ENCODE measurements at places on chromosomes 11 and 22.

DNA sequence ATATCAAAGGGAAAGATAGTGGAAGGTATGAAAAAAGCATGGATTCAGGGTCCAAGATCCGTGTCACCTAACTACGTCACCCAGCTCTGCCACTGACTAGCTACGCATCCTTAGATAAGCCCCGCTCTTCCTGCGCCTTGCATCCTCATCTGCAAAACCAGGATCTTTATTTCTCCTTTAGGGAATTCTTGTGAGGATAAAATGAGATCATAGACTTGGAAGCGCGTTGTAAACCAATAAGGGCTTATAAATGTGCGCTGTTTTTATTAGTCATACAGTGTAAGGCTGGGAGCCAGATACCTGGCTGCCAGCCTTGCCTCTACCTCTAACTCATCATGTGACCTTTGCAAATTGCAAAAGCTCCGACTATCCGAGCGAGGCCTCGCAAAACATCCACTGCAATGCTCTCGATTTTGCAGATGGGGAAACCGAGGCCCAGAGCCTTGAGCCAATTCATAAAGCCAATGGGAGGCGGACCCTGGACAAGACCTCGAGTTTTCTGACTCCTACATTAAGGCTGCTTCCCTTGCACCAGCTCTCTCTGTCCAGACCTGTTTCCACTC is 753 bp downstream of the PRPF19 start:
- no peak for DNase-seq

GRCh38 chr11:88175569-88176075 is 379 bp upstream of the RAB38 start:
- DNase-seq, result no peak

DNA sequence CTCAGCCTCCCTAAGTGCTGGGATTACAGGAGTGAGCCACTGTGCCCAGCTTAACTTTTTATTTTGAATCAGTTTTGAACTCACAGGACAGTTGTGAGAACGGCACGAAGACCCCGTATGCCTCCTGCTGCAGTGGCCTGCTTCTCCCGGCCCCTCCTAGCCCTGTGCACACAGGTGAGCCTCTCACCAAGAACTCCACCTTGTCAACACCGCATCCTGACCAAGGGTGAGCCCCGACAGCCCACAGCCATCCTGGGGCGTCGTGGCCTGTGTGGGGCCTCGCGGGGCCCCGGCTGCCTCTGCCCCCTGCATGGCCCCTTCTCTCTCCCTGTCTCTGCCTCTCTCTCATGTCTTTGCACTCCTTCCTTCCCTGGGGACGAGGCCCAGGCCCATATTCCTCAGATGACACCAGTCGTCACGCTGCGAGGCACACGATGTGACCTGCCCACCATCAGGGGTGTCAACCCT is 38.8 kb downstream of the GNB1L start:
- DNase-seq, result no peak

- no peak for DNase-seq
Measured at GRCh38 chr11:104844451-104844850, 53.8 kb downstream of the CASP12 start.

GRCh38 chr11:111851636-111852035 is 19.7 kb downstream of the ALG9 start:
- no peak for DNase-seq

DNA sequence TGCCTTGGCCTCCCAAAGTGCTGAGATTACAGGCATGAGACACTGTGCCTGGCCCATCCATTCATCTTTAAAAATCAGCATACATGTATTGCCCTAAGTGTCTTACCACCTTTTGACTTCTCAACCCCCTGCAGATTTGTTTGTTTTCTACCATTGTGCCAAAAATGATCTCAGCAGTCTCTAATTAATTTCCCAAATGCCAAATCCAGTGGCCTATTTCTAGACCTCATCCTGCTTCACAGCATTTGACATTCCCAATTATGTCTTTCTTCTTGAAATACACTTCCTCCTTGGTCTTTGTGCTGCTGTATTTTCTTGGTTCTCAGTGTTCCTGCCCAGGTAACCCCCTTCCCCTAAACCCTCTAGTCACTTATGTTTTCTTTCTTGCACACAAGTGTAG is 46.0 kb upstream of the GRAMD1B start:
- DNase-seq, result no peak

- no peak for DNase-seq
Measured at GRCh38 chr22:46845296-46846149, 83.1 kb downstream of the TBC1D22A start.

- no peak for DNase-seq
Measured at GRCh38 chr22:23906641-23907040, 12.5 kb downstream of the MIF start.

- DNase-seq, result no peak
Measured at GRCh38 chr11:46711303-46711702, 7.7 kb upstream of the F2 start.

GRCh38 chr11:33753304-33753967 is 17.2 kb upstream of the CD59 start:
- DNase-seq, result no peak

DNA sequence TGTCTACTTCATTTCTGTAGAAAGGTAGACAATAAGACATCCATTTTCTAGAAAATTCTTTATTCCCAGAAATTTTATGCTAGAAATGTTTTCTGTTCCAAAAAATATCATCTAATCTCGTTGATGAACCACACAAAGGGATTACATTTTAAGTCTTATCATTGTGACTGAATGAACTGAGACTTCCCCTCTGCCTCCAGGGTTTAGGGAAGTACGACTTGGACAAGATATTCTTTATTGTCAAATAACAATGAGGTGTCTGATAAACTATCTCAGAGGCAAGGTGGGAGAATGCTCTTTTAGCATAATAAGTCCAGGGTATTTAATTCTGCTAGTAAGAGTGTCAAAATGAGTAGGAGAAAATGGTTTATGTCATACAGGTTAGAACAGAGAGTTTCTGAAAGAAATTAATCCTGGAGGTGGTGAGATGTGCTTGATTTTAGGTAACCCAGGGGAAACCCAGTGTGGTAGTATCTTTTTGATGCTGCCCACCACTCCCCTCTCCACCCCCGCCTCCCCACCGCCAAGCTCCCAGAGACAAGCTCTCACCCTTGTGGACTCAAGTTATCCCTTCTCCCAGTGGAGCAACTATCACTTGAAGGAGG is 100.6 kb downstream of the CD44 start:
- no peak for DNase-seq

DNA sequence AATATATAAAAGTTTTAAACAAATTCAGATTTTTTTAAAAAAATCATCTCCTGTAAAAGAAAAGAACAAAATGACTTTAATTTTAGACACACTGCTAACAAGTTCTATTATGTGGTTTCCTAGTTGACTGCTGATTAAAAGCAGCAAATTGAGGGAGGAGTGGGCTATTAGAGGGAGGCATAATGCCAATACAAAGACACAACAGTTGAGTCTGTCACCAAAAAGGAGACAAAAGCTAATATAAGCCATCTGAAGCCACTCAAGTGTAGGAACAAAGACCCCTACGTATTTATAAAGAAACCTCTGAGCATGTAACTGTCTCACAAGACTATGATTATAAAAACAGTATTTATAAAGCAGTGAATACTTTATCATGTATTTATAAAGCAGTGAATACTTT is 28.6 kb downstream of the TMEM123 start:
- DNase-seq, result no peak

GRCh38 chr11:14181121-14181520 is 177.9 kb downstream of the RRAS2 start:
- DNase-seq, result no peak

DNA sequence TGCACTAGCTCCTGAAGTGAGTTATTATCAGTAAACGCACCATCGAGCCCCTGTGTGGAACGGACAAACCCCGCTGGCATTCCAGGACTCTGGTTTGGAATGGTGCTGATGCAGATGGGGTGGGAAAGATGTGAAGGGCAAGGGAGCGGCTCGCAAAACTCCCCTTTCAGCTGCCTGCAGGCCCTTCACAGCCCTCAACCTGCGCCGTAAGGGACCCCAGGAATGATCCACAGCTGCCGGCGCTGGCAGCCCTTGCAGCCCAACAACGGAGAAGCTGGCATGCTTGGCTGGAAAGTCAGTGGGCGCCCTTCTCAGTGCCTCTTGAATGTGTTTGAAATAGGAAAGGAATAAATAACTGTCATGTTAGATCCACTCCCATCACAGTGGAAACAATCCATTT is 1445.5 kb downstream of the BRD1 start:
- no peak for DNase-seq

DNA sequence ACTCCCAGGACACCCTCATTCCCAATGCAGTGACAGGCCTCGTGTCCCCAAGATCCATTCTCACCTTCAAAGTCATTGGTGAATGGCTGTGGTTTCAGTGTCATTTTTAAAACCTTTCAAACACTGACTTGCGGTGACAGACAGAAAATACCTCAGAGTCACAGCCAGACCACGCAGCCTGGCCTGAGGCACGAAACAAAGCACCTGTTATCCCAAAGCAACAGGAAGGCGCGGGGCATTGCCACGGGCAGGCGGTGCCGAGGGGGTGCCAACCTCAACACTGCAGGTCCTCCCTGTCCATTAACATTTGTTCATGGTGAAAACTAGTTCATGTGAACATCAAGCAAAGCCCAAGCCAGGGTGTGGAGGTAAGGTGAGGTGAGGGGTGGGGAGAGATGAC is 38.2 kb downstream of the RPUSD4 start:
- DNase-seq, result no peak

- DNase-seq, result peak; percentile 78
Measured at GRCh38 chr22:46070803-46071450, 79.4 kb upstream of the PPARA start.

DNA sequence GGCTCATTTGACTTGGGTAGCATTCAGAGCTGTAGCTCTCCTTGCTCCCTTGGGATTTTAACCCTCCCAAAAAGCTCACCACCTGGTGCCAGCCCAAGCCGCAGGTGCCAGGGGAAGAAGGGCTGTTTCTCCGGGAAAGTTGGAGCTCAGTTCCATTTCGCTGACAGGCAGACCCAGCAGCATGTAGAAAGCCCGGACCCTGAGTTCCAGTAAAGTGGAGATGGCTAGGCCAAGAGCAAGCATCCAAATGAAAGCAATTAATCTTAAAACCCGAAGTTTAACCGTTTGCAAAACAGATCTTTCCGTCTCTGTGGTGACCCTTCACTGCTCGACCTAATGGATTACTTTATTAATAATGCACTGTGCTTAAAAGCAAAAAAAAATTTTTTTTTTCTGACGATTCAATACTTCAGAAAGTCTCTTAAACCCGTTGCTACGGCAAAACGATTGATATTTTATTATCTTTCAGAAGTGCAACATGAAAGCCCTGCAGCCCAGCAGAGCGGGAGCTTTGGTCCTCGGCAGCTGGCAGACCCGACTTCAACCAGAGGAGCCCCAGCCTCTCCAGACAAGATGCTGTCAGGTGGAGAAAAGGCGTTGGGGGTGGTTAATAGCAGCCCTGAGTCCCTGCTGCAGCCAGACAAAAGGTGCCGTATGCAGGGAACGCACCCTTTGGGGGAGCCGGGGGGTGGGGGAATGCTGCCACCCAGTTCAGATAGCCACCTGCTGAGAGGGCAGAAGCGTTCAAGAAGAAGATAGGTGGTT is 3.3 kb downstream of the LMO1 start:
- DNase-seq, result no peak

DNA sequence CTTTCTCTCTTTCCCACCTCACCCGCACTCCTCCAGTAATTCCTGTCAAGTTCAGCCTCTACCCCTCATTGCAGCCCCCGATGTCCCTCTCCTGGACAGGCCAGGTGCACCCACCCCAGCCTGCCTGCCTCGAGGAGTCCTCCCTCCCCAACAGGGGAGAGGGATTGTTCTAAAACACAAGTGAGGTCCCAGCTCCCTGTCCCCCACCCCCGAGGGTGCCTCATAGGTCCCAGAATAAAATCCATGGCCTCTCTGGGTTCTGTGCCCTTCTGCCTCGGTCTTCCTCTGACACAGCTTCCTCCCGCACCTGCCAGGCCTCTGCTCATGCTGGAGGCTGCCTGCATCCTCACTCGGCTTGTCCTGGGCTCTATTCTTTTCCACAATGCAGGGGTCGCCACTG is 720.1 kb downstream of the BRD1 start:
- no peak for DNase-seq

DNA sequence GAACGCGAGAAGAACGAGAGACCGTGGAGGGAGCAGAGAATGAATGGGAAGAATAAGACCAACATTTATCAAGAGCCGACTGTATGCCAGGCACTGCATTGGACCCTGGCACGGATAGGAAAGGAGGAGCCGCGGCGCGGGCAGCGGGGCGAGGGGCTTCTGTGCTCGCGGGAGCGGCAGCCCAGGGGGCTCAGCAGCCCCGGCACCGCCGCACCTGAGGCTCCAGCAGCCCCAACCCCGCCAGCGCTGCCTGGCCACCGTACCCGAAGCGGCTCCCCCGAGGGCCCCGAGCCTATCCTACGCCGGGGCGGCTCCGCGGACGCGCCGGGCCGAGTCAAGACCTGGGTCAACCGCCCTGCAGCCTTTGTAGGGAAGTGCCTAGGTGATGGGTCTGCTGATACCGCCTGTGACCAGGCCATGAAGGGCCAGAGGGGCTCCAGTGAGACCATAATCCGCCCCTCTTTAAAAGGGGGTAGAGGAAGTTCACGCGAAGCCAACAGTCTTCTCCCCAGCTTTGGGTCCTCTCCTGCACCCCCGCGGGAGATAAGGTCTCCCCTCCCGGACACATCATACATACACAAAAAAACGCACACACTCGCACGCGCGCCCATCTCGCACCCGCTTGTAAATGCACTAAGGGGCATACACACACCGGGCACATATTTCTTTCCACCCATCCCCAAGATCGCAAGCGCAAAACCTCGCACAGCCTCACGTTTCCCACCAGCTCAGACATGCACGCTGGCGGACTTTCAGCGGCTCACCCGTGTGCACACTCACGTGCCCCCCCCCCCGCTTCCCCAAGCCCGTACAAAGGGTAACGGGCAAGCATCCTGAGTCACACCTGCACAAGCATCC is 935 bp upstream of the RTN4RL2 start:
- DNase-seq, result no peak

GRCh38 chr11:82906931-82907330 is 5.4 kb downstream of the DDIAS start:
- no peak for DNase-seq

DNA sequence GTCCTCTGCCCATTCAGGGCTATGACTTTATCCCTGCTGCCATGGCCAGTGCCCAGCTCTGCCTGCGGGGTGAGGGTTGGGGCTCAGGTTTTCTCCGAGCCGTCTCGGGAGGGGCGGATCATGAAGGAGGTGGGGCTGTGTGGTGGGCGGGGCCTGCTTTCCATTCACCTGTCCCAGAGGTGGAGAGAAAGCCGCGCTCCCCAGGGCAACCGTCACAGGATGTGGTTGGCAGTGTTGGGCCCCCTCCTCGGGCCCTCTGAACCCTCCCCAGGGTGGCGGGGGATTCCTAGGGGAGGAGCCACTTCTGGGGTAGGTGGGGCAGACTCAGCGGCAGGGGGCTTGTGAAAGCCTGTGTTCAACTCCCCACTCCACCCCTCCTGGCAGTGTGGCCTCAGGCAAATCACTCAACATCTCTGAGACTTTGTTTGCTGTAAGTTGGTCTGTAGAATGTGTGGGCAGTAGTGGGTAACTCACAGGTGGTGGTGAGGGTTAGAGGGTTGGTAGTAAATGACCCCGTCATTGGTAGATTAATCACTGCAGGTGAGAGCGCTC is 50.3 kb downstream of the CD6 start:
- DNase-seq, result no peak
